Chondrocyte (in vitro differentiated cells): ENCODE measurements at places on chromosomes 4 and X. TPM values are rescaled to one million over a fixed set of nuclear protein-coding genes. Genes with fewer than 3 reads are reported as not detected.

Gene ACE2
- total RNA-seq, result not detected in 3 replicates

Gene DUSP21
- not detected in 3 replicates for total RNA-seq

- no peaks in the 10 kb centered on the region for H3K27me3 ChIP-seq
- no peak overlapping the region for H3K4me3 ChIP-seq
- H3K36me3 ChIP-seq, result peaks cover 2% of the 10 kb centered on the region
- H3K4me1 ChIP-seq, result no peaks in the 10 kb centered on the region
- H3K27ac ChIP-seq, result no peak overlapping the region
- DNase-seq, result no peak
Observed at GRCh38 chr4:16489226-16489625, 263.0 kb upstream of the TAPT1 start.

Gene MAGEE2
- not detected in 3 replicates for total RNA-seq

DNA sequence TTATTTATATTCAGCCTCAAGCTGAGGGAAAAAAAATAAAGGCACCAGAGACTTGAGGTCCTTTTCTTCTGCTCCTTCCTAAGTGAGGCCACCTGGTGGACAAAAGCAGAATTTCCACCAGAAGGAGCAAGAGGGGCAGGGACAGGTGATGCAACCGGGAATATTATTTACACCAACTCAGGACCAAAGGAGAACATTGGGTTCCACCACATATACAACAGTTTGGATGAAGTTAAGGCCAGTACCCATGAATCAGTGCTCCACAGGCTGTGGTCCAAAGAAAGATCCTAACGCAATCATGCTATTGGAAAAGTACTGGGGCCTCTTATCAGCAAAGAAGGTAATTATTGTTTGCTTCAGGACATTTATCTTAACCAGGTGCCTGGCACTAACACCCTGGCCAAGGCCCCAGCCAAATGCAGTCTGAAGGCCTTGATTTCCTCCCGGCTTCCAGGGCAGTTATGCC, 57.4 kb downstream of the TSC22D3 start:
- H3K27ac ChIP-seq, result peak overlapping the region; percentile 98
- peaks cover 20% of the 10 kb centered on the region for H3K36me3 ChIP-seq
- no peak overlapping the region for H3K4me3 ChIP-seq
- H3K4me1 ChIP-seq, result peaks cover 55% of the 10 kb centered on the region

Gene SSX3
- not detected in 3 replicates for total RNA-seq

DNA sequence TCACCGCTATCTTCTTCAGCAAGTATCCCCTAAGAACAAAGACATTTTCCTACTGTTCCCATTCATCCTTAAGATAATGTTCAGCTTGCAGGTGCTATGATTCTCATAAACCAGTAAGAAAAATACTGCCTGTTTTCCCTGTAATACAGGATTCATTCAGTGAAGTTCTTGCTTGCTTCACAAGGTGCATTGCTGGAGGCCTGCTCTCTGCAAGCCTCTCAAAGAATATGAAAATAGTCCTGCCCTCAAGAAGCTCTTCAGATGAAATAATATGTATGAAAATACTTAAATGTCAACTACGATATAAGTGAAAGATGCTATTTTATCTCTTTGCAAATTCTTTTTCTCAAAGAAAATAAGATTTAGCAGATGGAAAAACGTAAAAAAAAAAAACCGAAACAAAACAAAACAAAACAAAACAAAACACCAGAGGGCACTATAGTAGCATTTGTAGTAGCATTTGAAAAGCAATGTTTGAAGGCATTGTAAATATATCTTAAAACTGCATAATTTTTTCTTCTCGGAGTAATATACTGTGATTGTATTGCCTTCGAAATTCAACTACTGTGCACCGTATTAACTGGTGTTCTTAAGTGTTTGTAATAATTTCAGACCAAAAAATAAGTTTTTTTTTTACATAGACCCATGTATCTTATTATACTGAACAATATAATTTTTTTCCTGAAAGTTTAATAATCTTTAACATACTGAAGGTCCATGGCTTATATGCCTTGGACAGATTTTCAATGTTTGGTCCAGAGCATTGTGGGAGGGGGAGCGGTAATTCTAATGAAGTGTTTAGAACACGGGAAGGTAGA, 26.0 kb downstream of the ADH4 start:
- no peaks in the 10 kb centered on the region for H3K4me1 ChIP-seq
- no peaks in the 10 kb centered on the region for H3K27me3 ChIP-seq
- DNase-seq, result no peak
- peaks cover 2% of the 10 kb centered on the region for H3K36me3 ChIP-seq
- no peak overlapping the region for H3K4me3 ChIP-seq

Gene ARHGAP6
- 0.48 to 1.7 TPM (median 1.5 TPM) in 3 replicates for total RNA-seq

DNA sequence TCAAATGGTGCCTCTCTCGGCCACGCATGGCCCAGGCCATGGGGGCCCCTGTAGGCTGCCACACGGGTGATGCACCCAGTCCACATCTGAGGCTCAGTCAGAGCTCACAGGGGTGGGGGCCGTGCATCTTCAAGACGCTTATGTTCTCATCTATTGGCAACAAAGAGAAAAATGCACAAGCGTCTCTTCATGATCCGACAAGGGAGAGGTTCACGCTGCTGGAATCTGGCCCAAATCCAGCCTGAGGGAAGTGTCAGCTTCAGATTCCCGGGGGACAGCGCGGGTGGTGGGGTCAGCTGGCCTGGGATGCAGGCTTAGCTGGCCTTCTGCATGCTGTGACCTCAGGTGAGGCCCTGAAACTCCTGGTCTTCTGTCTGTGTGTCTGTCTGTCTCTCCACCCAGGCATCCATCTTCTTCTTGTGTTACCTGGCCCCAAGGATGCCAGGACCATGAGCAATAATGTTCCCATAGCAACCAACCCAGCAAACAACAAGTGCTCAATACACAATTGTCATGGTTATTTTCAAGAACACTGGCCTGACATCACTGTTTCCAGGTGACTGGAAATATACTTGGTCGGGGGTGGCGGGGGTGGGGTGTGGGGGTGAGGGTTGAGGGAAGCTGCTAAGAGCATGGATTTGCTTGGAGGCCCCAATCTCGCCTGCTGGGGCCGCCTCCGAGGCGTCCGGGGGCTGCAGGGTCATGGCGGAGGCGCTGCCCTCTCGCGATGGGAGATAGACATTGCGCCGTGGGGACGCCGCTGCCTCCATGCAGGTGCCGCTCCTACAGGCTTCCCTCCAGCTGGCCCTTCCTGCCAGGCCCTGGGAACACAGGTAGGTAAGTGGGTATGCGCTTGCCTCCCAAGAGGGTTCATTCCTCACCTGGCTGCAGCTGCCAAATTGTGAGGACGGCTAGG, 48.3 kb downstream of the ABLIM2 start:
- H3K27me3 ChIP-seq, result peaks cover 58% of the 10 kb centered on the region
- peaks cover 1% of the 10 kb centered on the region for H3K36me3 ChIP-seq
- no peaks in the 10 kb centered on the region for H3K4me1 ChIP-seq
- no peak overlapping the region for H3K4me3 ChIP-seq

GRCh38 chr4:3483471-3483921, 20.4 kb downstream of the DOK7 start:
- H3K36me3 ChIP-seq, result no peaks in the 10 kb centered on the region
- H3K4me3 ChIP-seq, result no peak overlapping the region
- no peak overlapping the region for H3K27ac ChIP-seq
- no peak for DNase-seq

- no peak for DNase-seq
- no peaks in the 10 kb centered on the region for H3K4me1 ChIP-seq
- peaks cover 4% of the 10 kb centered on the region for H3K27me3 ChIP-seq
- no peak overlapping the region for H3K4me3 ChIP-seq
- no peaks in the 10 kb centered on the region for H3K36me3 ChIP-seq
Observed at GRCh38 chr4:92636038-92636806, 332.5 kb downstream of the GRID2 start.

Gene RTL9
- total RNA-seq, result 0.20 to 0.33 TPM in 2 of 3 replicates, not detected in the other

Gene ADAM29
- not detected in 3 replicates for total RNA-seq

GRCh38 chrX:143757375-143757774, 36.8 kb upstream of the SPANXN2 start:
- H3K4me1 ChIP-seq, result no peaks in the 10 kb centered on the region
- H3K27ac ChIP-seq, result no peak overlapping the region
- no peaks in the 10 kb centered on the region for H3K36me3 ChIP-seq
- peak; percentile 71 for DNase-seq

Gene PITX2
- total RNA-seq, result 0.64 to 1.0 TPM in 2 of 3 replicates, not detected in the other

DNA sequence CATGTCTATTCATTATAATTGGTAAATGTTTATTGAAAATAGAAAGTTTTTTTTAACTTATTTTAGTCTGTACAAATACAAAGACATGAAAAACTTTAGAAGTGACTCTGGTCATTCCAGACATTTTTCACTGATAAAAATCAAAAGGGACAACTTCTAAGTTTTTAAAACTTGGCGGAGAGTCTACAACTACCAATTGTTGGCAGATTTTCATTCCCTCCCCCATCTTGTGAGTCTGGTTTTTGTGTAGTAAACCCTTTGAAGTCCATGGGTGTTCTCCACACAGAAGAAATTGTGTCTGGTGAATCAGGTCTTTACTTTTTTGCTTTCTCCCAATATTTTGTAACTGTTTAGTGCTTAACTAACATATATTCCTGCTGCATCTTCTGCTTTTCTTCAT, 336.5 kb downstream of the PDGFC start:
- H3K4me3 ChIP-seq, result no peak overlapping the region
- no peak for DNase-seq
- H3K4me1 ChIP-seq, result peaks cover 67% of the 10 kb centered on the region
- H3K27me3 ChIP-seq, result no peaks in the 10 kb centered on the region

Gene SYTL4
- 5.3 to 10.8 TPM (median 5.9 TPM) in 3 replicates for total RNA-seq

Gene PCSK1N
- 58.7 to 74.2 TPM (median 69.2 TPM) in 3 replicates for total RNA-seq

Gene NKAP
- 6.4 to 9.8 TPM (median 6.7 TPM) in 3 replicates for total RNA-seq

Gene CENPU
- total RNA-seq, result 5.7 to 12.9 TPM (median 6.3 TPM) in 3 replicates

Gene GLOD5
- not detected in 3 replicates for total RNA-seq

DNA sequence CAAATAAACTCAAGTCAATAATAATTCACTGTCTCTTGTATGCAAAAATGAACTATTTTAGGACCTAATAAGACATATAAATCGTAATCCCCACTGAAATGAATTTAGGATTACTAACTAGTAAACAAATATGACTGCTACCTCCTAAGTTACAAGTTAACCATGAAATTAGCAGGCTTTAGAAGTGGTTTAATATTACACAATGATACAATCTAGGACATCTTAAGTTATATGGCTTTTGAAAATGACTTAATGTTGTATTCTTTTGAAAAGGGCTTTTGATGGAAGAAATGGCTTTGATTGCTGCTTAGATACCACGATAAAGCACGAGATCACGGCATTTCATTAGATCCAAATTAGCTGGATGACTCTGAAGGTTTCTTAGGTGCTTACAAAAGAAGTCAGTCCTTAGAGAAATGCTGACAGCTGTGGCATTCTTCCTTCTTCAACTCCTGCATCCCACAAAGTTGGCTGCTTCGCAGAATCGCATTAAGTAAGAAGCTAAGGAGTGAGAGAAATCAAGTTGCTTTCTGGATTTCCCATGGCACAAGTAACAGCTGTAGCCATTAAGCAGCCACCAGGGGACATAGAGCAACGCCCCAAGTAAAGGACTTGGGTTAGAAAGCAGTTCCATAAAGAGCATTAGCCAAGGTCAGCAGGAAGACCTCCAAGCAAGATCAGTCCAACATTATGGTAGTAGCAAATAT, 6.9 kb downstream of the SLC10A7 start:
- H3K4me1 ChIP-seq, result no peaks in the 10 kb centered on the region
- peaks cover 2% of the 10 kb centered on the region for H3K36me3 ChIP-seq
- H3K27ac ChIP-seq, result no peak overlapping the region
- no peak for DNase-seq
- no peaks in the 10 kb centered on the region for H3K27me3 ChIP-seq

DNA sequence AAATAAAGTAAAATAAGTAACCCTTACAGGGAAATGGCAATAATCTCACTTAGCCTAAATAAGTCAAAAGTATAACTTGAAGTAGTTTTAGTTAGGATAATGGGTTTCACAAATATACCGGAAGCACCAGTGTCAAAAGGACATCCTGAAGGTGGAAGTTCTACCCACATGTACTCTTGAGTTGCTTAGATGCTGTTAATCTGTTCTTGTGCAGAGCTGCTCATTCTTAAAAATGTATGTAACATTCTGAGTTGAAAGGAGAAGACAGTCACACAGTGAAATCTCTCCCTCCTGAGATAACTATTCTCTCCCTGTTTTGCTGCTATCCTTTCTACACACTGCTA, 11.2 kb upstream of the CCNG2 start:
- no peaks in the 10 kb centered on the region for H3K27me3 ChIP-seq
- no peaks in the 10 kb centered on the region for H3K36me3 ChIP-seq
- DNase-seq, result no peak
- H3K4me3 ChIP-seq, result no peak overlapping the region
- peaks cover 9% of the 10 kb centered on the region for H3K4me1 ChIP-seq

DNA sequence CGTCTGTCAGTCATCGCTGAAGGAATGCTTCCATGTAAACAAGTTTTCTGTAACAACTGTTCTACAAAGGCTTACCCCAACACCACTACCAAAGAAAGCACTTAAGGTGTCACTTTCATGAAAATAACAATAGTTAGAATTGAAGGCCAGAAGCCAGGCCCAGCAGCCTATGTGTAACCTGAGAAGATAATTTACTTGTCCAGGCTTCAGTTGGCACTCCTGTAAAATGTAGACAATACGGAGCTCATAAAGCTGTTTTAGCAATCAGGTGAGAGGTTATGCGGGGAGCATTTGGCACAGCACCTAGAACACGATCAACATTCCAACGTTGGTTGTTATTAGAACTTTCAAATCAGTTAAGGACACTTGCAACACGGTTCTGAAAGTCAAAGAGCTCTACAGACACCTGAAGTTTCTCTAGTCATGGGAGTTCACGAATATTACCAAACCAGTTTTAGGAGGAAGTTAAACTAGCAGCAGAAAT, 15.7 kb downstream of the ADGRA3 start:
- no peak for DNase-seq
- H3K27ac ChIP-seq, result no peak overlapping the region
- no peaks in the 10 kb centered on the region for H3K36me3 ChIP-seq

- no peak for DNase-seq
- peak overlapping the region; percentile 58 for H3K4me3 ChIP-seq
- no peaks in the 10 kb centered on the region for H3K27me3 ChIP-seq
- H3K36me3 ChIP-seq, result no peaks in the 10 kb centered on the region
- peaks cover 20% of the 10 kb centered on the region for H3K4me1 ChIP-seq
- H3K27ac ChIP-seq, result peak overlapping the region; percentile 88
Observed at GRCh38 chrX:9341291-9342201, 123.3 kb upstream of the TBL1X start.

Gene ZBTB33
- 10.5 to 11.8 TPM (median 11.2 TPM) in 3 replicates for total RNA-seq

Gene ZNF280C
- total RNA-seq, result 3.4 to 5.6 TPM (median 3.4 TPM) in 3 replicates

GRCh38 chr4:37812713-37813112, 13.8 kb upstream of the PGM2 start:
- DNase-seq, result no peak
- peak overlapping the region; percentile 47 for H3K27ac ChIP-seq
- H3K4me3 ChIP-seq, result no peak overlapping the region

GRCh38 chrX:94389044-94389443, 715.0 kb downstream of the FAM133A start:
- no peak overlapping the region for H3K27ac ChIP-seq
- H3K27me3 ChIP-seq, result no peaks in the 10 kb centered on the region
- no peak for DNase-seq
